ENCODE measurements at places on chromosomes 4 and X.

DNA sequence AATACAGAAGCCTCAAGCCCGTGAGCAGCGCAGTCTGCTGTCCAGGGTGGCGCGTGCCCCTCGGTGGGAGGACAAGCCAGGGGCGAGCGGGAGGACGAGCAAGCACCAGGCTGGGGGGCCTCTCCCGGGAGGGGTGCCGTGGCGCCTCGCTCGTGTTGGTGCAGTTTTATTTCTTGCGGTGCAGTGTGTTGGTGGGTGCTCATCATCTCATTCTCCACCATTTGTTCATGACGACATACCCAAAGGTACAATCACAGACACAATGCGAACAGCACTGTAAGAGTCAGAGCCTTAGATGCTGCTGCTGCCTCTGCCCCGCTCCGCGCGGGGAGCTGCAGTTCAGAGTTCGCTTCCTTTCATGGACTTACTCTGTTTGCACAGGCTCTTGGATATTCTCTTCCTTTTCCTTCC lies 30.3 kb downstream of the RGS12 start:
- DNase-seq: no peak
- H3K4me1 ChIP-seq: peaks cover 11% of the 10 kb centered on the region
- no peak overlapping the region for H3K4me3 ChIP-seq
- no peak overlapping the region for H3K27ac ChIP-seq
- no peaks in the 10 kb centered on the region for H3K27me3 ChIP-seq

- peak overlapping the region; percentile 79 for H3K4me3 ChIP-seq
- no peaks in the 10 kb centered on the region for H3K27me3 ChIP-seq
- H3K27ac ChIP-seq: no peak overlapping the region
- peak; percentile 61 for DNase-seq
- no peaks in the 10 kb centered on the region for H3K36me3 ChIP-seq
Observed at GRCh38 chrX:52261125-52261462, 76.4 kb downstream of the MAGED4 start.

DNA sequence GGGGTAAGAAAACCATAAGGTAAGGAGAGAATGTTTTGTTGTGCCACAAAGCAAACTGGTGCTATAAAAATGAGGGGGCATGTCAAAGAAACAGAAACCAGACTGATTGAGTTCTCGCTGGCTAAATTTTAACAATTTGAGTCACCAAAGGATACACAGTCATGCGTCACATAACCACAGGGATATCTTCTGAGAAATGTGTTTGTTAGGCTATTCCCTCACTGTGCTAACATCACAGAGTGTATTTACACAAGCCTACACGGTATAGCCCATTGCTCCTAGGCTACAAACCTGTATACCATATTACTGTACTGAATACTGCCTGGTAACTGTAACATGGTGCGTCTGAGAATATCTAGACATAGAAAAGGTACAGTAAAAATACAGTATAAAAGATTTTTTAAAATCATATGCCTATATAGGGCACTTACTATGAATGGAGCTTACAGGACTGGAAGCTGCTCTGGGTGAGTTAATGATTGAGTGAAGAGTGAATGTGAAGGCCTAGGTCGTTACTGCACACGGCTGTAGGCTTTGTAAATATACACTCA lies 50.1 kb downstream of the FBXW7 start:
- peak overlapping the region; percentile 37 for H3K4me3 ChIP-seq
- H3K27ac ChIP-seq: peak overlapping the region; percentile 79
- no peaks in the 10 kb centered on the region for H3K27me3 ChIP-seq

DNA sequence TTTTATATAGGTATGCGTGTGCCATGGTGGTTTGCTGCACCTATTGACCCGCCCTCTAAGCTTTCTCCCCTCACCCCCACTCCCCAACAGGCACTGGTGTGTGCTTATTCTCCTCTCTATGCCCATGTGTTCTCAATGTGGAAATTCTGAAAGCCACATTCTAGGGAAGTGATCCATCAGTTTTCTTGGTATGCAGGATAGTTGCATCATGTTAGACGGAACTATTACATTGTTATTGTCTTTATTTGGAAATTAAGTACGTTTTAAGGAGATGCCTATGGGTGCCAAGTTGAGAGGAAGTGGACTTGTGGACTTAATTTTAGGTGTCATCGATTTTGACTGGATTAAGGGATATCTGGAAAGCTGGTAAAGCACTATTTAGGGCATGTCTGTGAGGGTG lies 204.6 kb downstream of the RBM46 start:
- DNase-seq: no peak
- H3K4me3 ChIP-seq: no peak overlapping the region

GRCh38 chrX:119990556-119991004 lies 47.0 kb upstream of the NKAP start:
- no peaks in the 10 kb centered on the region for H3K36me3 ChIP-seq
- no peak overlapping the region for H3K4me3 ChIP-seq
- H3K4me1 ChIP-seq: no peaks in the 10 kb centered on the region
- no peak for DNase-seq

DNA sequence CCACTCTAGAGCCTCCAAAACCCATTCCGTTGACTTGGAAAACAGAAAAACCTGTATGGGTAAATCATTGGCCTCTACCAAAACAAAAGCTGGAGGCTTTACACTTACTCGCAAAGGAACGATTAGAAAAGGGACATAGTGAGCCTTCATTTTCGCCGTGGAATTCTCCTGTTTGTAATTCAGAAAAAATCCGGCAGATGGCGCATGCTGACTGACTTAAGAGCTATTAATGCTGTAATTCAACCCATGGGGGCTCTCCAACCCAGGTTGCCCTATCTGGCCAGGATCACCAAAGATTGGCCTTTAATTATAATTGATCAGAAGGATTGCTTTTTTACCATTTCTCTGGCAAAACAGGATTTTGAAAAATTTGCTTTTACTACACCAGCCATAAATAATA lies 60.8 kb downstream of the ZNF732 start:
- no peak for DNase-seq
- no peak overlapping the region for H3K4me3 ChIP-seq
- H3K36me3 ChIP-seq: no peaks in the 10 kb centered on the region
- no peaks in the 10 kb centered on the region for H3K4me1 ChIP-seq
- H3K27me3 ChIP-seq: no peaks in the 10 kb centered on the region
- no peak overlapping the region for H3K27ac ChIP-seq

GRCh38 chr4:52202931-52203330 lies 151.8 kb downstream of the SPATA18 start:
- no peak for DNase-seq
- H3K27ac ChIP-seq: no peak overlapping the region
- H3K27me3 ChIP-seq: no peaks in the 10 kb centered on the region
- no peaks in the 10 kb centered on the region for H3K4me1 ChIP-seq
- H3K36me3 ChIP-seq: no peaks in the 10 kb centered on the region

DNA sequence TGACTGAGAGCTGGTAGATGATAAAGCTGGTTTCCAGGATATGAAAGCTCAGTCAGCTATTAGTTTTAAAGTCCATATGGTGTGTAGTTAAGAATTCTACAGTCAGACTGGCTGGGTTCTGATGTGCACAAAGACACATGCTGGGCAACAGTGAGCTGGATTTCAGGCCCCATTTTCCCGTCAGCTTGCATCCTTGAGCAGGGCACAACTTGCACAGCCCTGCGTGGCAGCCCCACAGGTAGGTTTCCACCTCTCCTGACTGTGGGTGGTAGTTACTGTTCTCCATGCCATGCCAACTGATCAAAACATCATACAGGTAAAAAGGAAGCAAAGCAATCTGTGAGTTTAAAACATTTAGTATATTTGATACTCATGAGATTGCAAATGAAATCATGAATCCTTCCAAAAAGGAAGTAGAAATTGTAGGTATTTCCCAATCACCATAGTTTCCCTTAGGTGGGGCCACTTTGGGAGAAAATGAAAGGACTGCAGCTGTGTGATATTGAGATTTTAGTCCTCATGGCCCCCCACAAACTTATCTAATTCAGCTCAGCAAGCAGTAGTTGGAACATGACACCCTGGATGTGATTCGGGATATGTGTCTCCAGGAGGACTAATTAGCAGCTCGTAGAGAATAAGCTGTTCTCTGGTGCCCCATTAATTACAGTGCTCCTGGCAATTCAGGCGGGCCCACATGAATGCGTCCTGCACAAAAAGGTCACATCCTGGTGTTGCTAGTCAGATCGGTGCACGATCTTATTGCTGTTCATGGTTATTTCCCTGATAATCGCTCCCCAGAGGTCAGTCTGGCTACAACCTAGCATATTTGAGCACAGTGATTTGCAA lies 42.4 kb upstream of the NOCT start:
- H3K27ac ChIP-seq: no peak overlapping the region
- H3K27me3 ChIP-seq: no peaks in the 10 kb centered on the region
- no peak overlapping the region for H3K4me3 ChIP-seq
- H3K4me1 ChIP-seq: no peaks in the 10 kb centered on the region

GRCh38 chr4:142615324-142615665 lies 230.8 kb downstream of the INPP4B start:
- peaks cover 8% of the 10 kb centered on the region for H3K4me1 ChIP-seq
- H3K27ac ChIP-seq: peak overlapping the region; percentile 87
- no peak overlapping the region for H3K4me3 ChIP-seq
- H3K27me3 ChIP-seq: no peaks in the 10 kb centered on the region
- H3K36me3 ChIP-seq: no peaks in the 10 kb centered on the region

DNA sequence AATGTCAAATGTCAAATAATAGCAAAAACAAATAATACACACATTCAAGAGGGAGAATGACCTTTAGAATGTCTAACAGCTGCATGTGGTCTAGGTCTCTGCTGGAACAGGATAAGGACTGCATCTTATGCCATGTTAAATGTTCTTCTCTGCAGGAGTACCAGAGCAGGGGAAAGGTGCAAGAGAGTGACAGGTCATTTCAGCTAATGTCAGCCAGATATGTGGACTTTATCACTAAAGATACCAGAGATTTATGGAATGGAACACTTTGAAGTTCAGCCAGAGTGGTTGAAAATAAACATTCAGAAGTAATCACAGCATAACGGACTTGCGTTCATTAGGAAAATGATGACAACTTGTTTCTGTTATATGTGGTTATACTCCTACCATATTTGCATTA lies 24.3 kb downstream of the GRID2 start:
- no peak overlapping the region for H3K27ac ChIP-seq
- no peak for DNase-seq
- H3K4me1 ChIP-seq: no peaks in the 10 kb centered on the region

- H3K4me1 ChIP-seq: no peaks in the 10 kb centered on the region
- no peak overlapping the region for H3K27ac ChIP-seq
- H3K4me3 ChIP-seq: no peak overlapping the region
- no peaks in the 10 kb centered on the region for H3K27me3 ChIP-seq
- no peaks in the 10 kb centered on the region for H3K36me3 ChIP-seq
Observed at GRCh38 chr4:122606364-122607043, 14.4 kb downstream of the IL21 start.

DNA sequence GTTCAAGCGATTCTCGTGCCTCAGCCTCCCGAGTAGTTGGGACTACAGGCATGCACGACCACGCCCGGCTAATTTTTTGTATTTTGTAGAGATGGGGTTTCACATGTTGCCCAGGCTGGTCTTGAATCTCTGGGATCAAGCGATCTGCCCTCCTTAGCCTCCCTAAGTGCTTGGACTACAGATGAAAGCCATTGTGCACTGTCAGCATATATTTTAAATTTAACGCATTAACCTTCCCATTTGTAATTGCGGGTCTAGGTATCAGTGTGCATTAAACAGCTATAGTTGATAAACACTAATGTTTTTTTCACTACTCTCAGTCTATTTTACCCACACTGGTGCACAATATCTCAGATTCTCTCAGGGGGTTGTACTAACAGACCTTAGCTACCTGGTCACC lies 1930.8 kb downstream of the C4orf33 start:
- no peak for DNase-seq
- H3K36me3 ChIP-seq: no peaks in the 10 kb centered on the region
- H3K4me3 ChIP-seq: no peak overlapping the region
- H3K27ac ChIP-seq: no peak overlapping the region
- no peaks in the 10 kb centered on the region for H3K27me3 ChIP-seq

DNA sequence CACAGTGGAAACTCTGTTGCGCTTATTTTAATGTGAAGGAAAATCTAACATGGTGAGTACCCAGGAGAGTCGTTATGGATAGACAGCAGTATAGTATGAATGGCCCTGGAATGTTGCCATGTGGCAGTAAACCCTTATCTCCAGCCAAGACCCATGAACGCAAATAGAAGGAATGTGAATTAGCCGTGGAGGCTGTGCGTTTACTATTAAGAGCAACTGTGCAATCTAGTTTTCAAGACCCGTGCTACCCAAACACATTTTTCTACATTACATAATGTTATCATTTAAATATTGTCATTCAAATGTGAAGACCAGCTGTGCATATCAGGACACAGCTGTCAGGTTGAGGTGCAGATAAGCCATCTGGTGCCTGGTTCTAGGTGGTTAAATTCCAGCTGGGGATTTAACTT lies 13.3 kb upstream of the AGA start:
- no peak overlapping the region for H3K4me3 ChIP-seq
- H3K4me1 ChIP-seq: no peaks in the 10 kb centered on the region
- no peaks in the 10 kb centered on the region for H3K36me3 ChIP-seq
- DNase-seq: peak; percentile 69

GRCh38 chr4:76897536-76898384 lies at the start of gene SOWAHB:
Gene SOWAHB, minus strand, starts transcription at chr4:76898144. Its CDS starts 295 bp downstream, at chr4:76897849.
- H3K4me1 ChIP-seq: peaks cover 10% of the 10 kb centered on the region
- DNase-seq: no peak
- no peaks in the 10 kb centered on the region for H3K36me3 ChIP-seq
- peaks cover 40% of the 10 kb centered on the region for H3K27me3 ChIP-seq
- H3K4me3 ChIP-seq: peak within 1 kb of the TSS; percentile 49
- no peak within 1 kb of the TSS for H3K27ac ChIP-seq

DNA sequence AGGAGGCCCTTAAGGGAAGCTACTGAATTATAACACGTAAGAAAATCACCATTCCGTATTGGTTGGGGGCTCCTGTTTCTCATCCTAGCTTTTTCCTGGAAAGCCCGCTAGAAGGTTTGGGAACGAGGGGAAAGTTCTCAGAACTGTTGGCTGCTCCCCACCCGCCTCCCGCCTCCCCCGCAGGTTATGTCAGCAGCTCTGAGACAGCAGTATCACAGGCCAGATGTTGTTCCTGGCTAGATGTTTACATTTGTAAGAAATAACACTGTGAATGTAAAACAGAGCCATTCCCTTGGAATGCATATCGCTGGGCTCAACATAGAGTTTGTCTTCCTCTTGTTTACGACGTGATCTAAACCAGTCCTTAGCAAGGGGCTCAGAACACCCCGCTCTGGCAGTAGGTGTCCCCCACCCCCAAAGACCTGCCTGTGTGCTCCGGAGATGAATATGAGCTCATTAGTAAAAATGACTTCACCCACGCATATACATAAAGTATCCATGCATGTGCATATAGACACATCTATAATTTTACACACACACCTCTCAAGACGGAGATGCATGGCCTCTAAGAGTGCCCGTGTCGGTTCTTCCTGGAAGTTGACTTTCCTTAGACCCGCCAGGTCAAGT lies 6.9 kb upstream of the MSANTD1 start:
- no peak for DNase-seq
- H3K4me3 ChIP-seq: no peak overlapping the region
- H3K36me3 ChIP-seq: peaks cover 2% of the 10 kb centered on the region

DNA sequence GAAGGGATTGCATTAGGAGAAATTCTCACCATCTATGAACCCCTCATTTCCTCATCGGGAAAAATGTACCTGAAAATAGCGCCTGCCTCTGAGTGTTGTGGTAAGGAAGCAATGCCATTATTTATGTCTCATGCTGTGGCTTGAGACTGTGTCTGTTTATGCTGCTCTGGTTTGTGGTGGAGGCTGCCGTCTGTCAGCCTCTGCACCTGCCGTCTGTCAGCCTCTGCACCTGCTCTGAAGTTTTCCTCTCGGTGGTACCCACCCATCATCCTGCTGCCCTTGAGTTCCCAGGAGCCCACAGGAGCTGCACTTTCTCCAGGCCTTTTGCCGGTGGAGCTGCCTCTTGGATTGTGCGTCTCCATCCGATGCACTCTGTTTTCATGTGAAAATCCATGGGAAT lies 68.5 kb upstream of the PPP2R3B start:
- H3K36me3 ChIP-seq: no peaks in the 10 kb centered on the region
- no peak overlapping the region for H3K4me3 ChIP-seq
- no peaks in the 10 kb centered on the region for H3K27me3 ChIP-seq
- H3K4me1 ChIP-seq: no peaks in the 10 kb centered on the region
- no peak for DNase-seq
- H3K27ac ChIP-seq: no peak overlapping the region
